GM10248 (cell line): ENCODE measurements at places on chromosomes 3 and 15.

GRCh38 chr15:70034141-70034540, 63.6 kb downstream of the TLE3 start:
- DNase-seq: no peak

DNA sequence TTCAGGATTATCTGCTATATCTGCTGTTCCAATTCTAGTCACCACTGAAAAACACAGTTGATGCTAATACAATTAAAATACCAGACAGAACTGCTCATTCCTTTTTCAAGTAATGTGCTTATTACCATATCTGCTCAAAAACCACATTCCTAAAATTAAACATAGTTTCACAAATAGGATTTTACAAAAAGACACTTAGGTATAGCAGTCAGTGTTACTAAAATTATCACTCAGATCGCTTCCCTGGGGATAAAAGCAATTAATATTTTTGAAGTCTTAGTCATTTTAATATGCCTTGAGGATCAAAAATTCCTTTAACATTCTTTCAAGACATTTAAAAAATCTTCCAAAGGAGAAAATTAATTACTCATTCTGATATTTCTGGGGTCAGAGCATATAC, 71.5 kb downstream of the RAD18 start:
- DNase-seq: no peak

DNA sequence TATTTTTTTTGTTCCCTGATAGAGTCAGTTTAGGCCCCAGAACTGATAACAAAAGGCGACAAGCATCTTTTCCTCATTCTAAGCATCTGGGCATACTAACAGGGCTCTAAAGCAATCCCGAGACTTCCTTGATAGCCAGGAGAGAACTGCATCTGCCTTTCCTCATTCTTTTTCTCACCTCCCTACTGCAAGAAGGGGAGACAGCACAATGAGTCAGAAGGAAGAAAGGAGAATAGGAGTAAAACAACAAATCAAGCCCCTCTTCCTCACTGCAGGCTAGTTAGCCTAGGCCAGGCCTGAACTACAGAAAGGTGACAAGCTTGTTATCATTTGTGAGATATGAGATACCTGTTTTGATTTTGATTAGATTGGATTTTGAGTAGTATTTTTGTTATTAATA, 97.9 kb downstream of the NAALADL2 start:
- DNase-seq: no peak

DNA sequence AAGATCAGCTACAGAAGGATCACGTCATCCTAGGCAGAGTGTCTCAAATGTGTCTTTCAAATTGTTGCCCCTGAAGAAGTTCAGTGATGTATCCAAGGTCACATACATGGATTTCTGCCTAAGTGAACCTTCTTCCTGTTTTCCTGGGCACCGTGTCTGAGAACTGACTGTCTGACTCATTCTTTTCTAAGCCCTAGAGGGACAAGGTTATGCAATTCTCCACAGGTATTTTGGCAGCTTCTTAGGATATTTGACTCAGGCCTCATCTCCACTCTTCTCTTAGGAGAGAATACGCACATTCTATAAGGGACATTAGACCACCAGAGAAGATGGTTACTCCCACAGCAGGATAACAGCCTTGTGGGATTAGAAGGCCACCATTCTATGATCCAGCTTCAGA, 391.9 kb upstream of the THBS1 start:
- DNase-seq: no peak

- no peak for DNase-seq
Observed at GRCh38 chr15:58704155-58704865, 45.2 kb downstream of the ADAM10 start.

DNA sequence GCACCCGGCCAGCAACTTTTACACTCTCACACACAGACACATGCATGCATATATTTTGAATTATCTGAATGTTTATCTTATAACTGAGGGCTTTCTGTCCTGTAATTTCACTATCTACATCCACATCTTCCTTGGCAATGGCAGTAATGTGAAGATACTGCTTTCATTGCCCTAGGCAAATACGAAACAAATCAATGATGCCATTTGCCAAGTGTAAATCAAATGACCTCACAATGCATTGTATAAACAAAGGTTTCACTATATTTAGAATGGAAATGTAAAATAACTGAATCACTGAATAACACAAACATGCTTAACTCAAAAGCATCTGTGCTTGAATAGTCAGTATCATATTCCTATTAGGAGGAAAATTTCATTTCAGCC, 455.6 kb downstream of the TBL1XR1 start:
- DNase-seq: no peak

- no peak for DNase-seq
Observed at GRCh38 chr15:61076598-61077170, 152.4 kb downstream of the RORA start.
